ENCODE measurements at places on chromosomes 6 and 20.

- DNase-seq: no peak
These were observed 10.5 kb upstream of the PCMTD2 start for GRCh38 chr20:64244870-64245603.

- DNase-seq: no peak
These were observed 963.3 kb upstream of the GJE1 start for GRCh38 chr6:141169419-141169818.

- DNase-seq: no peak
These were observed 16.1 kb upstream of the STK38 start for GRCh38 chr6:36563237-36563927.

GRCh38 chr6:151813858-151814257, 6.4 kb downstream of the ESR1 start:
- no peak for DNase-seq

DNA sequence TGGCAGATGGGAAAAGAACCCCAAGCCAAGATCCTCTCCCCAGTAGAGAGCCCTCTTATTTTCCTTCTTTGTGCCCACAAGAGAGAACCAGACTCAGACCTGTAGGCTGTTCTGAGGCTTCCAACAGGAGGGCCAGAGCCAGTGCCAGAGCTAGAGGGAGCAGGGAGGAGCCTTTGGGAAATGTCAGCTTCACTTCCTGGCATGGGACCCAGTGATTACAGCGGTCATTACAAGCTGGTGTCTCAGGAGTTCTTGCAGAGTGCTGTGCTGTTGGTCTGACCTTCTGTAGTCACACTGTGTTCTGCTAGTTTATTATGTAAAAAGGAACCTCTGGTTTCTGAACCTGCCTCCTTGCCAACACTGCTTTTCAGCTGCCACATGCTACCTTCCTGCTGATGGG, 38.9 kb downstream of the STK35 start:
- no peak for DNase-seq

DNA sequence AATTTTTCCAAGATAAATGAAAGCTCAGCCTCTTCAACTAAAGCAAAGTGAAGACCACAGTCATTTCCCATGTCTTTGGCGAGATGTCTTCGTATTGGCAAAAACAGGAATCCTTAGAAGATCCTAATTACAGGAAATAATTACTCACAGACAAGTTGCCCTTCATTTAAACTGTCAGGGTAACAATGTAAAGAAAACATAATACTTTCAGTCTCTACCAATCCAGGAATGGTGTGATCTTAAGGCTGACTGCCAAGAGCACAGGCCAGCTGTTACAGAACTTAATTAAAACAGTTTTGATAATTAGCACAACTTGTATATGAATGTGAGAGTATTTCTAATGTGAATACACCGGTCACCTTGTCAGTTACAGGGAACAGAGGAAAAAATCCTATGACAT, 292.2 kb downstream of the PACRG start:
- no peak for DNase-seq

- DNase-seq: no peak
These were observed 17.0 kb upstream of the MEP1A start for GRCh38 chr6:46776070-46776712.

DNA sequence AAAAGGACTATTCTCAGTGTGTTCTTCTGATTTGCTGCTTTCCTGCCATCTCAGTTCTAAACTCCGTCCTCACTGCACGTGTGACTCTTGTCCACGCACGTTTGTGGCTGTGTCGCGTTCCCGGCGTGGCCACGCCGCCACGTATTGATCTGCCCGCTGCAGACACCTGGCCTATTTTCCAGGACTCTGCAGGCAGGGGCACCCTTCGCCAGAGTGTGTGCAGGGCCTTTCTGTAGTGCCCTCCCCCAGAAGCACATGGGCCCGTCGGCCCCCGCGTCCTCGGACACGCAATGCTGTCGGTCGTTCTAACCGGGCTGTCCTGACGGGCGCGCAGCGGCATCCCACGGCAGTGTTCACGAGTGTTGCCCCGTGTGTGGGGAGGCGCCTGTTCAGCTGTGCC, 87.6 kb downstream of the YTHDF1 start:
- DNase-seq: no peak

GRCh38 chr6:132758689-132759088, 985 bp upstream of the VNN2 start:
- no peak for DNase-seq

GRCh38 chr20:905396-905961, 10.7 kb downstream of the ANGPT4 start:
- no peak for DNase-seq

GRCh38 chr20:36398515-36398914, 92.4 kb downstream of the DLGAP4 start:
- no peak for DNase-seq

- DNase-seq: no peak
These were observed 9.5 kb upstream of the HLA-DOA start for GRCh38 chr6:33018904-33019303.

- DNase-seq: peak; percentile 18
These were observed 26.5 kb upstream of the ZBTB22 start for GRCh38 chr6:33343953-33344611.

DNA sequence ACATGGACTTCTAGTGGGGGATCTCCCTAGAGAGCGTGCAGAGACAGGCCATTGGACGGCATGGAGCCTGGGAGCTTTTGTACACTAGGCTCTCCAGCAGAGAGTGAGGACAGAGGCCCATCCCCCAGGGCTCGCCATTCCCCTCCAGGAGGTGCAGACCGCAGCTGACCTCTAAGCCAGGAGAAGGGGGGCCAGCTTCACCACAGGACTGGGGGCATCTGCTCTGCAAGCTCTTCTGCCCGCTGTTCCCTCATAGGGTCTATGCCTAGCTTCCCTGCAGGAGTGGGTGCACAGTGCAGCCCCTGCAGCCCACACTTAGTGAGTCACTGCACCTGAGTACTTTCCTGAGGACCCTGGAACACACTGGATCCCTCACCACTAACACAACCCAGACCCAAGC, 94.4 kb downstream of the FHL5 start:
- no peak for DNase-seq

DNA sequence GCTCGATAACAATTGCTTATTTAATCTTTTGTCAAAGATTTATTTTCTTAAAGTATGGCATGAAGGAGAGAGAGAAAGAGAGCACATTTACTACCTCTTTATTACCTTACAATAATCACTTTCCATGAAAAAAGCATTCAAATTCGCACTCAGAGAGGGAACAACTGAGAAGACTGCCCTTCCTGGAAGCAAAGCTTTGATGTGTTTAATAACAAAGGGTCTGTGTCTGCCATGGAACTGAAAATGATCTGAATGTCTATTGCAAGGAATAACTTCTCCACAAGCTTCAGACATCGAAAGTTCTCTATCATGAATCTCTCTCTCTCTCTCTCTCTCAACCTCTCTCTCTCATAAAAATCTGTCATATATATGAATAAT, 308.9 kb downstream of the HDGFL1 start:
- no peak for DNase-seq

- no peak for DNase-seq
These were observed 439.9 kb upstream of the RNF217 start for GRCh38 chr6:124522335-124522734.

Data from activated CD8-positive, alpha-beta memory T cell treated with anti-CD3 and anti-CD28 coated beads for 1 hour (primary cell).